ENCODE measurements at places on chromosomes 3 and 15.

DNA sequence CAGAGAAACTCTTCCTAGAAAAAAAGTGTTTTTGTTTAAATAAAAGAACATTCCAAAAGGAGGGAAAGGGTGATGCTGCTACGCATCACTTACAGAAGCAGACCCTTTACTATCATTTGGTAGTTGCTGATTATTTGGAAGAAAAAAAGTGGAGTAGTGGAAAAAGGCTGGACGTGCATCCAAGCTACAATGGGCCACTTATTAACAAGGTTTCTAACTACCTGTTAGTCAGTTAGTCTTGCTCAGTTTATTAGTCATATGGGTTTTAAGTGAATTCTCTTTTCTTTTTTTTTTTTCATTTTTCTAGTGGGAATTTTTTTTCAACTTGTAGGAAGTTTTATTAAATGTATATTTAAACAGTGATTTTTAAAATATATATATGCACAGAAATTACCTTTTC, 866.0 kb downstream of the MCTP2 start:
- DNase-seq = no peak

GRCh38 chr3:122299215-122299614, 25.8 kb upstream of the CSTA start:
- no peak for DNase-seq

DNA sequence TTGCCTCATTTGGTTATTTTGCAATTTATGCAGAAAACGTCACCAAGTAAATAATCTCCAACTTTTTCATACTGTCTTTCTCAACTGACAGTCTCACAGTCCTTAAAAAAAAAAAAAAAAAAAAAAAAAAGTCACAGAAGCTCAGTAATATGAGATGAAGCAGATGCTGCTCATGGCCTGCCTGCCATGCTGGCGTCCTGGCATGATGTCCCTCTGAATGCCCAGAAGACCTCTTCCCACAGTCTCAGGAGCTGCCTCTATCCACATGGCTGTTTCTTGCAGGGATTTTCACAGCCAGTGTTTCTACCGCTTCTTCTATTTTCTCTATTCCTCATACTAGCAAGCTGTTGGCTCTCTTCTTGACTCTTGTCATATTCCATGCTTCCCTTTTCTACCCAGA, 87.7 kb downstream of the TGFBR2 start:
- DNase-seq = no peak

DNA sequence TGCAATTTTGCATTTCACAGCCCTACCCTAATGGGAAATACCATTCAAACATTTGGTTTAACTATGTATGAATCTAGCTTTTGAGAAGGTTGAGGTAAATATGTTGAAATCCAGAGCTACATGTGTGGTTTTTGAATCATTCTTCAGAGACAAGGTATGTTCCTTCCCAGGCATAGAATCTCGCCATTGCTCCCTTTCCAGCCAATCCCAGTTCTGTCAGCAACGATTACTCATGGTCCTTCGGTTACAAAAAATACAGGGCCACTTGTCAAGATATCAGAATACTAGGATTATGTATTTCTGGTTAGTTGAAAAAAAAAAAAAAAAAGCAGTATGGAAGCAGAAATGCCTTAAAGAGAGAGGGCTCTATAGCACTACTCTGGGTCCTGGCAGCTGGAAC, 182.4 kb downstream of the RBMS3 start:
- no peak for DNase-seq

DNA sequence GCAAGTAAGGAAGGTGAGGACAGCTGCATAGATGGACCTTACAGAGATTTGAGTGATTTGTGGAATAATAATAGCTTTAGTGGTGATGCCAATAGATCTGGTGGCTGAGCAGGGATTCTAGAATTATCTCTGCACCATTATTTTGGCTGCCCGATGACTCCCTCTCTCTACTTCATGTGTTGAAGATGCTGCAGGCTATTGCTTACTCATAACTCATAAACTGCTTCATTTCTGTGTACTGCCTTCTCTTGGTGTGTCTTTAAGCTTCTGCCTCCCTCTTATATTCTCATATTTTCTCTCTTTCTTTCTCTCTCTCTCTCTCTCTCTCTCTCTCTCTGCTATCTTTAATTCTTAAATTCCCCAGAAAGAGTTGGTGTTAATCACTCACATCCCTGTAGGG, 256.0 kb upstream of the TRIM42 start:
- no peak for DNase-seq

DNA sequence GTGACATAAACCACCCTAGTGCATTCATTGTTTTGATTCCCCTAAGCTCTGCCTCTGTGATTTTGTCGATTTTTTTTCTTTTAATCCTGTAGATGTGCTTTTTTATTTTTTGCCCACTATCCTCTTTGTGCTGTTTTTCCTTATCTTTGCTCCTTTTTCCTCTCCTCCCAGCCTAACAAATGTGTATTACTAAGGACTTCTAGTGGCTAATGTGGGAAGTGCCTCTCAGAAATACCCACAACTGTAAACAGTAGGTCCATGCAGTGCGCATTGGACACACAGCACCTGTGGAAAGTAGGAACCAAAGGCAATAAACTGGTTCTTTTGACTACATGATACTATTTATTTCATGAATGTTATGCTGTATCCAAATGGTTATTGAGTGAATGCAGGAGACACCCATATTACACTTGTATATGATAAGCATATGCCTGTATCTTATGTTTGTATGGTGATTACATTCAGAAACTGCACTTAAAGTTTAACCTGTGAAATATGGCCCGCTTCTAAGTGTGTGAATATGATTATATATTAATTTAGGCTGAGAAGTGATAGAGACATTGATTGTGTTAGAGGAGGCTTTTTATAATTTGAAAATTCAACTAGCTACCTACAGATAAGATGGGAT, 147.8 kb downstream of the PLCL2 start:
- no peak for DNase-seq

GRCh38 chr3:161489395-161489794, 7.2 kb upstream of the OTOL1 start:
- DNase-seq = no peak

GRCh38 chr15:62505762-62506161, 340.7 kb upstream of the C2CD4B start:
- no peak for DNase-seq

DNA sequence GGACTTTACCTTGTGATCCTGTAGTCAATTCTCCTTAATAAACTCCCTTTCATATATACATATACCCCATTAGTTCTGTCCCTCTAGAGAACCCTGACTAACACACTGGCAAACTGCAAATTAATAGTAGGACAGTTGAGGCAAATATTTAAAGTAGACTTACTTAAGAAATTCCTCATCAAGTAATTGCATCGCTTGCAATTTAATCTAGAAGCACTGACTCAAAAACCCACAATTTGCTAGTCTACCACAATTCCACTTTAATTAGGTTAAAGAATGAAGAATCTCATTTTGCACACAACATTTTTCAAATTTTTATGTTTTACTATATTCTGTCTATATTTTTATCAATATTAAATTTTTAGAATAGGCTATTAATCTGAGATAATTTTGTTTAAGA, 188.1 kb downstream of the PLOD2 start:
- no peak for DNase-seq

DNA sequence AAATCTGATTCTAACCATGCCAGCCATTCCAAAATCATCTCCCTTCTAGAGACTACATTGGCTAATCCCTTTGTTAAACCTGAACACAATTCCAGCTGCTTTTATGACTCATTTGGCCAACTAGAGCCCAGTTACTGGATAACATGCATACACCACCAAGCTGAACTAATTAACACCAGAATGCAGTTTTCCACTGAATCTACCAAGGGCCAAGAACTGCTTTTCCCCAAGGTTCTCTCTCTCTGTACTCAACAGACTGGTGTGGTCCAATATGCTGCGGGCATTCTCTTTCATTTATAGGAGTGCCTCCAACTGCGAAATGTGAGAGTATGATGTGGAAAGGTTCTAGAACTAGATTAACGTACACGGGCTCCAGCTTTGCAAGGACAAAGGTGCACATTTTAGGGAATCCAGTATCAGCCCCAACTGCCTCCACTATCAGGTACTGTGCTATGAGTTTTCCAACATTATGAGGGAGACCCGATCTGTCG, 1.5 kb downstream of the CHSY1 start:
- DNase-seq = no peak

DNA sequence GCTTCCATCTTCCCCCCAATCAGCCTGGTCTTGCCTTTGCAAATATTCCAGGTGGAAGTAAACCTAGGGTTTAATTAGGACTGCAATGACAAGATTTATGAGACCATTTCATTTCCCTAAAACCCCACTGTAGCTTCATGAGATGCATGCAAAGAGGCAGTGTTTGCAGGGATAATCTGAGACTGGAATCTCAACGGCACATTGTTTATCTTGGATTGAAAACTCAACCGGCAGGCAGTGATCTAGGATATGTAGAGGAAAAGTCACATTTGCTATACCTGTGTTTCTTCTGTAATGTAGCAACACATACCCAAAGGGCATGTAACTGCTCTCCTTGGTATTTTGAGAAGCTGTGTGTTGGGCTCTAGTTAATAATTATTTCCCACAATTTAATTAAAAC, 18.7 kb upstream of the CLSTN2 start:
- DNase-seq = no peak

- no peak for DNase-seq
Measured at GRCh38 chr3:172302203-172302602, 146.1 kb downstream of the GHSR start.

DNA sequence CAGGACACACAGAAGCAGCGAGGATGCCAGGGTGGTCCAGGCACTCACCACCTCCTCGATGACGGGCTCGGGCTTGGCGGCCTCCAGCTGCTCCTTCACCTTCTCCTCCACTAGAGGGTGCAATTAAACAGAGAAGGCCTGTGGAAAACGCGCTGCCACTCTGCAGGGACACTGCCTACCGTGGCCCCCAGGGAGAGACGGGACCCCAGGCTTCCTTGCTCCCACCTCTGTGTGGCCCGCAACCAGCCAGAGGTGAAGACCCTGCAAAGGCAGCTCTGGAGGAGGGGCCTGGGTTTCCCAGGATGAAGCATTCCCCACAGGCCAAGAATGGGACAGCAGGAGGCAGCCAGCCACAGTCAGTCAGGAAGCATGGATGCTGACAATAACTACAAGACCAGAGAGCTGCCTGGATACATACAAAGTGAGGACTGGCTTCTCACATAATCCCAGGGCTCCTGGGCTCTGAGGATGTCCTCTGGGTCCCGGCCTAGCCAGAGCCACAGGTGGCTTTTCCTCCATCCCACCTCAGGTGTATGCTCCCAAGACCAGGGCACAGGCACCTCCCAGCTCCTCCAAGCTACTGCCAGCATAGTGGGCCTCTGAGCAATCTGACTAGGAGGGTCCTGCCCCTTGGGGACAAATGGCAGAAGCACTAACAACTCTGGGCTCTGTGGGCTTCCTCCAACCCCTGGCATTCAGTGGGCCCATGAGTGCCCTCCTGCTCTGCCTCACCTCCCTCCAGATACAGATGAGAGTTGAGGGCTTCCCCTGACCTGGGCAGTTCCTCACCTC, 46.2 kb downstream of the PTH1R start:
- peak; percentile 75 for DNase-seq

DNA sequence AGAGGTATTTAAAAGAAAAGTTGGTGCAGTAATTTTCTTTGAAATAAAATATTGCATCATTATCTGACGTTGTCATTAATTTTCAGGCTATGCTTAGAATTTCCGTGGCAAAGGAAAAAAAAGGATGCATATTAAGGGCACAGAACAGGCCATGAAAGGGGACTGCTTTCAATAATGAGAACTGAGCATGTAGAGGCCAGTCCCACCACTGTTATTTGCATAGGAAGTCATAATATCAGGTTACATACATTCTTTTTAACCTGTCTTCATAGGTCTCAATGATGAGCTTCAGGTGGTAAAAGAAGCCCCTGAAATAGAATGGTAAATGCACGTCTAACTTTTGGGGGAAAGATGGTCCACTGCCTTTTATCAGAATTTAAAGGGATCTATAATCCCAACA, 272.1 kb upstream of the ALCAM start:
- DNase-seq = no peak

- no peak for DNase-seq
Measured at GRCh38 chr15:57150066-57150865, 226.0 kb upstream of the CGNL1 start.

DNA sequence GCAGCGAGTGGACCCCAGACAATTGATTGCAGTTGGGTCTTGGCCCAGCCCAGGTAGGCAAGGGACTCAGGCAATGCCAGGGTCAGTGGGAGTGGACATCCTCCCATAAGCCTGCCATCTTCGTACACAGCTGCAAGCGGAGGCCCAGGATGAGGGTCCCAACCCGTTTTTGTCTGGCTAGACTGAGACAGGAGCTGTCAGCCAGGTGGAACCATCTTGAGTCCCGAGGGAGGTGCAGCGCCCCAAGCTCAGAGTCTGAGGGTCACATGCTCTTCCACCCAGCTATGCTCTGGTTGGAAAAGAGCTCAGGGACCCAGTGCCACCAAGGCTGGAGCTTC, 22.6 kb upstream of the IP6K2 start:
- DNase-seq = no peak

DNA sequence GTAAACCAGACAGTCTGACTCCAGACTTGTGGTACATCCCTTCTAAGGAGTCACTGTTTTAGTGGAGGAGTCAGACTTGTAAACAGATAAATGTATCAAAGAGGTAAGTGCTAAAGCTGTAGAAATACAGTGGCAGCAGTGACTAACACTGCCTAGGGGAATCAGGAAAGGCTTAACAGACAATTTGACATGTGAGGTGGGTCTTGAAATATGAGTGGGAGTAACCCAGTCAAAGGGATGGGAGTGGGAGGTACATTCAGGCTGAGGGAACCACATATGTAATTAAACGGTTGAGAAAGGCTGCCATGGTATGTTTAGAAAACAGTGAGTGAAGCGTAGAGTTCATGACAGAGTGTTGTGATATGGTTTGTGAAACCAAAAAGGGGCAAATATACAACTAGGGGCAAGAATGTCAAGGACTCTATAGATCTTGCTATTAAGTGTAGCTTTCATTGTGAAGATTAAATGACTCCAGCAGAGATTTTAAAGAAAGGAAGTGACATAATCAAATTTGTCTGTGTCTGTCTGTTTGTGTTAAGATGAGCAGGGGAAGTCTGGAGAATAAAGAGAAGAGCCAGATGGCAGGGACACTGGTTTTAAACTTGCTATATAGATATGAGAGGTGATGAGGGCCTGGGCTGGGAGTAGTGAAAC, 11.2 kb upstream of the ALCAM start:
- no peak for DNase-seq

DNA sequence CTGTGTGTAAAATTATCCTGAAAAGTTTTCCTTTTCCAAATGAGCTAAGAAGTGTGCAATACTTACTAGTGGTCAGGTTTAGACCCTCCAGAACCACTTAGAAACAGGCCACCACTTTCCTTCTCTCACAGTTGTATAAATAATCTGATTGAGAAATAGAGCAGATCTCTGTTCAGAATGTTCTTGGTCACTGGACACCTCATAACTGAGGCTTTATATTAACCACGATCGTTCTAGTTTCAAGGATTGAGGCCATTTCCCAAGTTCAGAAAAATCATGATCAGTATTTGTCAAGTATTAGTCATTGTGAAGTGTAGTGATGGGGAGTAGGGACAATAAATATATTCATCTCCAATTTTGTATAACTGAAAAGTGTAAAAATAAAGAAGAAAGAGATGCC, 1.0 kb upstream of the MAP3K13 start:
- no peak for DNase-seq

- DNase-seq = no peak
Measured at GRCh38 chr3:46948830-46949671, 27.5 kb downstream of the CCDC12 start.
